CD4-positive, alpha-beta memory T cell (primary cell): ENCODE measurements at places on chromosomes 7 and 10.

GRCh38 chr7:129857313-129857712 is 95.4 kb downstream of the UBE2H start:
- DNase-seq = no peak

DNA sequence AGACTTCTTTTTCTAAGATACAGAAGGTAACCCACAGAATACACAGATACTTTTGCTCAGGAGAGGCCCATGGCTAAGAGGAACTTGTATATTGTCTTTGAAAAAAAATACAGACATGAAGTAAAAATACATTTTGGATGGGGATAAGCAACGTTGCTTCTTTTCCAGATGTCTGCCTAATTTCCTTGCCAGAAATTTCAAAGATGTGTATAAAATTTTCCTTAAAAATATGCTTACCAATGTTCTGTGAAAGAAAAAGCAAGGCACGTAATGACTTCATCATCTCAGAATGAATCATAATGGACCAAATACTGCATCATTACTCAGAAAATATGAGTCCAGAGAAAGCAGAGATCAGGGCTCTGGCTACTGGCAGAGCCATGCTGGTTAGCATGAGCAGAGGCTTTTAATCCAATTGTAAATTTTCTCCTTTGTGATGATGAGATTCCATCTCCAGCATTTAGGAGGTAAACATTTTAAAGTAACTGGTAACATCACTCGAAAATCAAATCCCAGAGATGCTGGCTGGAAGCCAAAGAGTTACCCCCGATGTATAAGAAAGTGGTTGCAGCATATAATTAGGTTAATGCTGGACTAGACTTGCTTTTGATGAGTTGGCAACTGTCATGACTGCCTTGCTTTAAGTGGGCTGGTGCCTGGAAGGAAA is 272.5 kb downstream of the SEMA3A start:
- no peak for DNase-seq

DNA sequence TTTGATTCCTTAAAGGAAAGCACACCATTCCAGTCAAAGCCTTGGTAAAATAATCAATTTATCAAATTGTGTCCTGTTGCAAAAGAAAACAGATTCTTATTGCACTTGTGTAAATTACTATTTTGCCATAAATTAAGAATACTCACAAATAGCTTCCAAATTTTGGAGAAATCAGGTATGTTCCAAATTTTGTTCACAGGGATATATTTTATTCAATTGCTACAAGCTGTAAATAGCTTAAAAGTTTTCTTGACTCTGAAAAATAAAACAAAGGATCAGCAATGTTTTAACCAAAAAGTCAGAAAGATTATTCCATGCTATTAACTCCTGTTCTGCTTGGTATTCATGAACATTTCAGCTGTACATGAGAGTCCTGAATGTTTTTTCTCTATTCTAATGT is 47.4 kb upstream of the CHST3 start:
- no peak for DNase-seq

- DNase-seq = no peak
These were observed 20.2 kb downstream of the DHTKD1 start for GRCh38 chr10:12088919-12089318.

- no peak for DNase-seq
These were observed 858.5 kb downstream of the KCNMA1 start for GRCh38 chr10:76778914-76779795.

GRCh38 chr7:138008588-138009349 is 6.9 kb upstream of the CREB3L2 start:
- peak; percentile 50 for DNase-seq

DNA sequence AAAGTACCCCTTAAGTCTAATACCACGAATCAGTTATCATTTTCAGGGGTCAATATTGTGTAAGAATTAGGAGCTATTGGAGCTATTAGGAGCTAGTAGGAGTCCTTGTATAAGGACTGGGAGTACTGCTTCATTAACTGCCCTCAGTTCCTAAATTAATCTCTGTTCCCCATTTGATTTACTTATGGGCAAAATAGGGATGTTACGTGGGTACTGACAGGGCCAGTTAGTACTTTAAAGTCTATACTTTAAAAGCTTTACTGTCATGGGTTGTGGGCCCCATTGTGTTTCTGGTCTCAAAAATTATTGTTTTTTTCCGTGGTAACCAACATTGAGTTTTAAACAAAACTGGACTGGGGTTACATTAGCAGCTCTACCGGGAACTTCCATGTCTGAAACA is 60.3 kb downstream of the PRKAR2B start:
- DNase-seq = no peak

DNA sequence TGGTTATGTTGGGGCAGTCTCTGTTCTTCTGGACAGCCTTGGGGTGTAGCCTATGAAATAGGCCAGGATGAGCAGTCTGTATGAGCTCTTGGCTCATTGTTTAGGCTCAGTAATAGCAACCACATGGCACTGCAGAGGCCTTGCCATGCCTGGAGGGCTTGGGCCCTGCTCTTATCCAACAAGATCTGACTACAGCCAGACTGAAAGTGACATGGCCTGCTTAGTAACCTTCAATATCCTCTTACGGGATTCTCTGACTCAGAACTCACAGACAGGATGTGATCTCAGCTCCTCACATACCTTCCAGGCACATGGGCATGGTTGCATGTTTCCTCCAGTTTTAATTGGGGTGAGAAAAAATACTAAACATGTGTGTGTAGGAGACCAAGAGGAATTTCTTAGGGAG is 289.3 kb downstream of the PTEN start:
- DNase-seq = no peak
